ENCODE measurements at places on chromosomes 12 and 14. TPM values are rescaled to one million over a fixed set of nuclear protein-coding genes. Genes with fewer than 3 reads are reported as not detected.

- no peak for DNase-seq
These were observed 138.1 kb upstream of the FLRT2 start for GRCh38 chr14:85391892-85392291.

DNA sequence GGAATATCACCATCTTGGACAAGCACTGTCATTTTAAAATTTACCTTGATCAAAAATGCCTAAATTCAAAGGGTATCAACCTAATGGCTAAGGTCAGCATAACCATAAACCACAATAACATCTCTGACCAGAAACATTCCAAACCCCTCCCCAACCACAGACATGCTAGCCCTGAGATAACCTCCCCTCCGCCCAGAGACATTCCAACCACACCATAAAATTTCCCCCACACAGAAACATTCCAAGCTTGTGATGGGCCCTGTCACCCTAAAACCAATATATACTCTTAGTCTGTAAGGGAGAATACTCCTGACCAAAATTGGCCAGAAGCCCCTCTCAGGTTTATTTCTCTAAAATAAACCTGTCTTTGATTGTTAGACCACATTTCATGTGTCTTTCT, 17.7 kb downstream of the EPYC start:
- no peak for DNase-seq

DNA sequence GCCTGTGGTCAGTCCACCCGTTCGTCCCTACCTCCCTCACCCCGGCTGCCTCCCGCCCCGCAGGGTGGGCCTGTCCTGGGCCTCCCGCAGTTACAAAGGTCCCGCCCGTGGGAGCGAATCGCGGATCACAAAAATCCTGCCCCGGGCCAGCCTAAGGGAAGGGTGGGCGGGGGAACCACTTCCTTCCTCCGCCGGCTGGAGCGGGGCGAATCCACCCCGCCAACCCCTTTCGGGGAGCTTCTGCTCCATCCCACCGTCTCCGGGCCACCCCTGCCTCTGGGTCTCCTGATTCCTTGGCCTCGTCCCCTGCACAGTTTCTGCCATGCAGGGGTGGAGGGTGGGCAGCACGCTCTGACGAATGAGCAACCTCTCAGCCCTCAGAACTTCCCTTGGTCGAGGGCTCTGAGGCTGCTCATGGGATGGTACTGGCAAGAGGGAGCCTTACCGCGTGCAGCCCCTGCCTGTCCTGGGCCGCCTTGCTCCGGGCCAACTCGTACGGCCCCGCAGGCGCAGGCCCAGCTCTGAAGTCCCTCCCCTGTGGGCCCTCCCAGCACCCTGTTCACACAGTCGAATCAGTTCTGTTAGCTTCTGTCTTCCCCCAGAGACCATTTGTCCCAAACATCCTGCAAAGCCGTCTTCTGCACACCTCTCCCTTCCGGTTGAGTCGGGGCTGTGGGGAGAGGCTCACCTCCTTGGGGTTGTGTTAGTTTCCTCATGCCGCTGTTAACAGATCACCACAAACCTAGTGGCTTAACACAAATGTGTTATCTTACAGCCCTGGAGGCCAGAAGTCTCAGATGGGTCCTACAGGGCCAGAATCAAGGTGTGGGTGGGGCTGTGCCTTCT, 589 bp upstream of the HVCN1 start:
- peak; percentile 91 for DNase-seq

SLCO1B1 gene
- total RNA-seq = not detected

DNA sequence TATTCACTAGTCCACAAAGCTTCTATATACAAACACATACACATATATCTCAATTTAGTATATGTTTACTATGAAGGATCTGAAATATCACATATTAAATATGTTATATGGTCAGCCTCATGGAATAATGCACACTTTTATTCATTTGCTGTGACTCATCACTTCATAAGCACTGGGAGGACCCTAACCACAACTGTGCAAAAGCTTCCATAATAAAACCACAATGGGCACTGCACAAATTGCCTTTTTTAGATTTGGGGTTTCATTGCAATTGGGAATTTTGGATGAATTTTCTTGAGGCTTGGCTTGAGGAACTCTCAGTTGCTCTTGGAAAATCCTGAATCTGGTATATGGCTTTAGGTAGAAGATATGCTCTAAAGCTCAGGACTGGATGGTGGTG, 399.4 kb downstream of the C12orf75 start:
- no peak for DNase-seq

- DNase-seq = no peak
These were observed 80.9 kb downstream of the DAD1 start for GRCh38 chr14:22508150-22508457.

All from lower leg skin (tissue), 4 donors.